ENCODE measurements at places on chromosomes 4 and X.

DNA sequence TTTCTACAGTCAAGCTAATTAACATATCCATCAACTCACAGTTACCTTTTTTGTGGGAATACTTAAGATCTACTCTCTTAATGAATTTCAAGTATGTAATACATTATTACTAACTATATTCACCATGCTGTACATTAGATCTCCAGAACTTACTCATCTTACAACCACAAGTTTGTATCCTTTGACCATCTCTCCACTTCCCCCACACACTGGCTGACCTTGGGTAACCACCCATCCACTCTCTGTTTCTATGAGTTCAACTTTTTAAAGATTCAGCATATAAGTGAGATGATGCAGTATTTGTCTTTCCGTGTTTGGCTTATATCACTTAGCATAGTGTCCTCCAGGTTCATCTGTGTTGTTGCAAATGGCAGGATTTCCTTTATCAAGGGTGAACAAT is 30.5 kb upstream of the MAGED1 start:
- DNase-seq = no peak

- DNase-seq = no peak
Measured at GRCh38 chr4:48262926-48263325, 6.7 kb downstream of the TEC start.

DNA sequence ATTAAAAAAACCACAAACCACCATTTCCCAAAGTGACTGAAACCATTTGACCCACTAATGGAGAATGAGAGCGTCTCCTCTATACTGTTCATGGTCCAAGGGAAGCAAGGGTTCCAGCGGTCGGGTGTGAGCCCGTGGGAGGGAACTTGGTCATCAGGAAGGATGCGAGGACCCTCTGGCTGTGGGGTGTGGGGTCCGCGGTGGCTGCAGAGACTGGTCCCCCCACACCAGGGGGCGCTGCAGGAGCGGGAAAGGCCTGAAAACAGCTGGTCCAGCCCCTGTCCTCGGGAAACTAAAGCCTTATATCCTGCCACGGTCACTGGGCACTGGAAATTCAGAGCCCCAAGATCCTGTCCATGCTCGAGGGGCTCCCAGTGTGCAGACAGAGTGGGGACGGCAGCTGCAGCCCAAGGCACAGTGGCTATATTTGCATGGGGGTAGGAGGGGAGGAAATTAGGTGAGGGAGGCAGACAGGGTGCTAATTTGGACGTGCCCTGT is 4.3 kb downstream of the BLOC1S4 start:
- peak; percentile 76 for DNase-seq

GRCh38 chrX:39063037-39063436 is 261.8 kb downstream of the MID1IP1 start:
- peak; percentile 1 for DNase-seq

GRCh38 chrX:23932046-23932445 is 24.2 kb downstream of the CXorf58 start:
- no peak for DNase-seq

GRCh38 chrX:151009582-151009981 is 26.4 kb downstream of the HMGB3 start:
- DNase-seq = no peak

- peak; percentile 65 for DNase-seq
Measured at GRCh38 chr4:41661442-41662076, 87.0 kb downstream of the PHOX2B start.

DNA sequence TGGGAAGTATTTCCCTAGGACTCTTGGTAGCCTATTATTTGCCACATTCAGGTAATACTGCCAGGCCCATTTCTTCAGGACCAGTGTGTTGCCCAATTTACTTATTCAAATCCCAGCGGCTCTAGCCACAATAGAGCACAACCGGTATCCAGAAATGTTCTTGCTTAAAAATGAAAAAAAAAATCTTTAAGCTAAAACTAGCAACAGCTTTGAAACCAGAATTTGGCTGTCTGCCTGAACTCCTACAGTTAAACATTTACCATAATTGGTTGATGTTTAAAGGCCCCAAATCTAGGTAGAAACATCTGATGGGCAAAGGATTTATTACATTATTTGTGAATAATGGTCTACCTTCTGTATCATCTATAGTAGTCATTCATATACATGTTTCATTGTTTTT is 930 bp upstream of the SLITRK4 start:
- DNase-seq = no peak

DNA sequence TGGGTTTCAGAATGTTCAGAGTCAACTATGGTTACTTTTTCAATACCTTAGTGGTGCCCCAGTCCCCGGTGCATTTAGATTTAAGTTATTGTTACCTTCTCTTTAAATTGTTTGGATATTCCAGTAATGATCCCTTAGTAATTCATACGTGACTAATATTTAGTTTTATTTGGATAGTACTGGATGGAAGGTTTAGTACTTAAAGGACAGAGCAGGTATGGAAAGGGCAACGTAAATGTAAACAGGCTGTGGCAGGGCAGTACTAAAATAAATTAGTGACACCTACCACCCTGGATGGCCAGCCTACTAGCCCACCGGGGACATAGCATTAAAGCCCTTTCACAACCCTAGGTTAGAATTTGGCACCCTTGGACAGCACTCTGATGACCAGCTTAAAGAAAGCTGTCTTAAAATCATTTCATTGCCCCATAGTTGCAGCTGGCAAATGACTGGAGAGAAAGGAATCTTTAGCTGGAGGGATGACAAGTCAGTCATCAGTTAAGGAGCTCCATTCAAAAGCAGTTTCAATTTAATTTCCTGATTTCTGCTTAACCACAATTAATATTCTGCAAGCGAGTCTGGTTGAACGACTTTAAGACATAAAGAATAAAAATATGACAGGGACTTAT is 16.4 kb downstream of the PLP1 start:
- peak; percentile 70 for DNase-seq

DNA sequence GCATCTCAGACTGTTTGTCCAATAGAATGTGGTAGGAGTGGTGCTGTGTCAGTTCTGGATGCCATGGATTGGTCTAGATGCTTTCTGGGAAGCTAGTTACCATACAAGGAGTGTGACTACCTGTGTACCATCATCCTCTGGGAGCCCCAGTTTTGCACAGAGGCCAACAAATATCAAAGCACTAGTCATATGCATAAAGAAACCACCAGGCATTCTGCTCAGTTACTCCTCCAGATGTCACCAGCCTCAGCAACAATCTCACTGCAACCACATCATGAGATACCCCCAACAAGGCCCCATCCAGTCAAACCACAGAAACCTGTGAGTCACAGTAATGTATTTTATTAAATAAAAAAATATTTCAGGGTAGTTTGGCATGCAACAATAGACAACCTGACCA is 435.8 kb upstream of the CPEB2 start:
- peak; percentile 25 for DNase-seq

DNA sequence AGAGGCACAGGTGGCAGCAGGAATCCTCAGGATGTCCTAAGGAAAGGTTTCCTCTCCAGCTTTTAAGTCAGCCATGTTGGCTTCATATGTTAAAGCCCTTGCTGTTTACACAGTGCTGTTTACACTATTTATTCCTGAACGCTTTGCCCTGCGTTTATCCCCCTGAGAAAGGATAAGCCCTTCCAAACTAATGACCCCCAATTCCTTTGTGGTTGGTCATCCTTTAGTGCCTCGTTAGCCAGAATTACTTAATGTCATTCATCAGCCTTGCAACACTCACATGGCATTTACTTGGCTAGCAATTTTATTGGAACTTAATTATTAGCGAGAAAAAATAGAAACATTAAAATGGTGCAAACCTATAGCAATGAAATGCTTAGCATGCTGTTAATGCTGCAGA is 23.8 kb downstream of the VCX2 start:
- no peak for DNase-seq

- DNase-seq = no peak
Measured at GRCh38 chrX:119996069-119996468, 52.5 kb upstream of the NKAP start.

- peak; percentile 76 for DNase-seq
Measured at GRCh38 chrX:134999469-134999868, 8.7 kb downstream of the SMIM10 start.

DNA sequence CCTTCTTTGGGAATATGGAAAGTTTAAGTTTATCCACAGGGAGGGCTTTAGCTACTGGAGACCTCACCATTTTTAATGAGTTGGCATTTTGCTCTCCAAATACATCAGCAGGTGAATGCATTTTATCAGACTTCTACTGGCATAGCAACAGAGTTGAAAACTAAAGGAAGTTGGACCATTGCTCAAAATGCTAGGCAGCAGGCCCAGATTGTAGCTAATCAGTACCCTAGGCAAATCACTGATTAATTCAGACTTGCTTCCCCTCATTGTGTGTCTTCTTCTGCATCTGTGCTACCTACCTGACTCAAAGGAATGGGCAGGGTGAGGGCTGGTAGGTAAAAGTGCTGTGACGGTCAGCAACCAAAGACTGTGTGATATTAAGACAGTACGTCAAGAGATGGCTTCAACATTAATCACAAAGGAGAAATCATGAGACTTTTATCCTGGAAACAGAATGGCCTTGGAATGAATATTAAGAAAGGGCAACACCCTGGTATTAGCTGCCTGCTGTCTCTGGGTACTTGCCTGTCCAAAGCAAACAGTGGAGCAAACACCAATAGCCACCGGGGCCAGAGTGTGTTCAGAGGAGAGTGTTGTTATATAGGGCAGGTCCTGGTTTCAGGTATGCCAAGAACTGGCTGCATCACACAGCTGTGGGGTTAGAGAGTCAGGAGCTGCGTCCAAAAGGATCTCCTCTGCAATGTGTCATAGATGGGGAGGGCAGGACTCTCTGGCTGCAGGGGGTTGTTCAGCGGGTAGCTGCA is 17.1 kb upstream of the SMIM20 start:
- DNase-seq = no peak

GRCh38 chr4:57446266-57446665 is 336.1 kb upstream of the IGFBP7 start:
- no peak for DNase-seq

DNA sequence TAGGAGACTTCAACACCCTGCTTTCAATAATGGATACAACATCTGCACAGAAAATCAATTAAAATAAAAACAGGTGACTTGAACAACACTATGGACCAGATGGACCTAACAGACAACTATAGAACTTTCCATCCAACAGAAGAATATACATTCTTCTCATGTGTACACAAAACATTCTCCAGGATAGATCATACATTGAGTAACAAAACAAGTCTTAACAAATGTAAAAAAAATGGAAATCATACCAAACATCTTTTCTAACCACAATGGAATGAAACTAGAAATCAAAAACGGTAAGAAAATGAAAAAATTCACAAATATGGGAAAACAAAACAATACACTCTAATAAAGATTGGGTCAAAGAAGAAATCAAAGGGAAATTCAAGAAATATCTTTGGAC is 24.7 kb downstream of the CYP2U1 start:
- peak; percentile 7 for DNase-seq

- peak; percentile 82 for DNase-seq
Measured at GRCh38 chrX:15356444-15356843, 21.1 kb upstream of the PIGA start.

DNA sequence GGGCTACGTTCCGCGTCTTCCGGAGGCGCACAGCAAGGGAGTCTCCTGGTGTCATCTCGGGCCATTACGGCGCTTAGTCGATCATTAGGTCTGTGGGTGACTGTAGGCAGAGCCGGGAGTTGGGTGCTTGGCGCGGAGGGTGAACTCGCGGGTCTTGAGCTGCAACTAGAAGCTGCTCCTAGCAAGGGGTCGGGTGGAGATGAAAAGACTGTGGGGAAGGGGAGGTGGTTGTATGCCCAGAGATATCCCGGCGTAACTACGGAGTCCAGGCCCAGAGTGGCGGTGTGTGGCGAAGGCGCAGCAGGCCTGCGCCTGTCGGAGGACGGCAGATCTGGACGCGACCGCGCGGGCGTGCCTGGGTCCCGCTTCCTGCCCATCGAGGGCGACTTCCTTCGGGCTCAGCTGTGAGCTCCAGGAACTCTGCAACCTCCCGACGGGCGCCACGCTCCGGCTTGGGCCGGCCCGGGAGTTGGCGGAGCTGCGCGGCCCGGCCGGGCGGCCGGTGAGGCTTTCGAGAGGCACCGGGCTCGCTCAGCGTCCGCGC is 2.7 kb upstream of the NKX3-2 start:
- no peak for DNase-seq

Data from cardiac fibroblast (primary cell).